ENCODE measurements at places on chromosomes 3 and 15. TPM values are rescaled to one million over a fixed set of nuclear protein-coding genes. Genes with fewer than 3 reads are reported as not detected.

- H3K4me3 ChIP-seq: no peak overlapping the region
- H3K27me3 ChIP-seq: no peaks in the 10 kb centered on the region
- H3K4me1 ChIP-seq: peaks cover 69% of the 10 kb centered on the region
Measured at GRCh38 chr3:71710906-71711494, 14.2 kb downstream of the EIF4E3 start.

DNA sequence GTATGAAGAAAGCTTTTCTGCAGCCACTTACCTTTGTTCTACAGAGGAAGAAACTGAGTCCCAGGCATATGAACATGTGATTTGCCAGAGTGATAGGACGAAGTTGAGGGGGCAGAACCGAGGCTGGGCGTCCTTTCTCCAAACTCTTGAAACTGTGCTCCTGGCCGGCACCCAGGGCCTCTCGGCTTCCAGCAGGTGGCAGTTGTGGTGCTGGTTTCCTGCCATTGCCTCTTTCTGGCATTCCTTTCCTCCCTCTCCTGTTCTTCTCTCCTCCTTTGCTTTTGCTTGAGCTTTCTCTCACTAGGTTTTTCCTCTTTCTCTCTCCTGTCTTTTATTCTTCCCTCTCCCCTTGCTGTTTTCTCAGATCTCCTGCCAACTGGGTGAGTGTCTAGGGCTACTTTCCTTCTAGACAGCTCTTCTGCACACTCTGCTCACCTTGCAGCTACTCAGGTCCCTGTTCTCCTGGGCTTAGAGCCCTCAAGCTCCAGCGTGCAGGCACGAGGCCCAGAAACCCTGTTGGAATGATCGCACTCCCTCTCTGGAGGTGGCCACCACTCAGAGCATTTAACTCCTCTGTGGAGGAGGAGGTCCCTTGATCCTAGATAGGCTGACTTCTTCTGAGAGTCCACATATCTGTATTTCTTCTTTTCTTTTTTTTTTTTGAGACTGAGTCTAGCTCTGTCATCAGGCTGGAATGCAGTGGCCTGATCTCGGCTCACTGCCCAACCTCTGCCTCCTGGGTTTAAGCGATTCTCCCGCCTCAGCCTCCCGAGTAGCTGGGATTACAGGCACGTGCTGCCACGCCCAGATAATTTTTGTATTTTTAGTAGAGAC lies 26.2 kb downstream of the TRAK1 start:
- no peak overlapping the region for H3K4me3 ChIP-seq
- peaks cover 32% of the 10 kb centered on the region for H3K4me1 ChIP-seq
- no peaks in the 10 kb centered on the region for H3K27me3 ChIP-seq
- no peaks in the 10 kb centered on the region for H3K36me3 ChIP-seq
- DNase-seq: peak; percentile 28
- peak overlapping the region; percentile 18 for H3K27ac ChIP-seq

GRCh38 chr3:49661281-49661680 lies 12.9 kb upstream of the APEH start:
- no peak for DNase-seq
- H3K27ac ChIP-seq: no peak overlapping the region
- peaks cover 3% of the 10 kb centered on the region for H3K27me3 ChIP-seq
- no peak overlapping the region for H3K4me3 ChIP-seq
- no peaks in the 10 kb centered on the region for H3K36me3 ChIP-seq
- peaks cover 8% of the 10 kb centered on the region for H3K4me1 ChIP-seq

GRCh38 chr15:48554112-48554511 lies 91.4 kb downstream of the FBN1 start:
- no peaks in the 10 kb centered on the region for H3K36me3 ChIP-seq
- no peaks in the 10 kb centered on the region for H3K4me1 ChIP-seq
- no peak overlapping the region for H3K27ac ChIP-seq
- no peak for DNase-seq
- H3K27me3 ChIP-seq: no peaks in the 10 kb centered on the region
- no peak overlapping the region for H3K4me3 ChIP-seq

DNA sequence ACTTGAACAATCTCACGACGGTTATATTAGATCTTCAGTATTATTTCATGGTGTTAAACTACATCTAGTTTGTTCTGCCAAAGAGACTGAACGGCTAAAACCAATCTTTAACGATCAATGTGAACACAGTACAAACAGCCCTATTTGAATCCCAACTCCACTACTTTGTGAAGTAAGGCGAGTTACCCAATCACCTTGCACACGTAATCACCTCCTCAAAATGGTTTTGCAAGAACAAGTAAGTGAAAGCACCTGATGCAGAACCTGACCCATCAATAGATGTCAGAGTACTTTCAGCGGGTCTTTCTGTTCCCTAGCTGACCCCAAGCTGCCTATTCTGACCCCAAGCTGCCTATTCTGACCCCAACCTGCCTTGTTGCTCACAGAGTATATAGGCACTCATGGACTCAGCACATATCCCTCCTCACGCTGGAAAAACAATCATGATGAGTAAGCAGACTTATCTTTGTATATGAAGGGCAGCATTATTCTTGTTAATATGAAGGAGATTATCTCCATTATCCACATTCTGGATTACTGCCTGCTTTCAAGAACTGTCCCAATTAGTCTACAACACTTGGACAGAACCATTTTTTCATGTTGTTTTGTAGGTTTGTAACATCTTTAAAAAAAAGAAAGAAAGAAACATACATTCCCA lies 3.7 kb downstream of the KPNA1 start:
- no peak overlapping the region for H3K27ac ChIP-seq
- H3K4me3 ChIP-seq: no peak overlapping the region
- peaks cover 43% of the 10 kb centered on the region for H3K4me1 ChIP-seq
- DNase-seq: no peak
- H3K36me3 ChIP-seq: peaks cover 23% of the 10 kb centered on the region

DNA sequence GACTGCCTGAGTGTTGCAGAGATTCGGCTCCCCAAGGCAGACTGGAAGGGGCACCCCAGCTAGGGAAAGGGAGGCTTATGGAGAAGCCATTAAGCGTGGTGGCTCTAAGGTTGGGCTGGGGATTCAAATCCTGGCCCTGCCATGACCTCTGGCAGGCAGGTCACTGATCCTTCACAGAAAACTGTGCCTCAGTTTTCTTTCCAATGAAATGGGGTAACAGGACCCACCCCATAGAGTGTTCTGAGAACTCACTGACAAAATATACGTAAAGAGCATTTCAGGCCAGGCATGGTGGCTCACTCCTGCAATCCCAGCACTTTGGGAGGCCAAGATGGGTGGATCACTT lies 34.6 kb downstream of the DNASE1L3 start:
- no peak overlapping the region for H3K4me3 ChIP-seq
- H3K4me1 ChIP-seq: peaks cover 20% of the 10 kb centered on the region
- peaks cover 2% of the 10 kb centered on the region for H3K27me3 ChIP-seq
- H3K27ac ChIP-seq: no peak overlapping the region

- H3K36me3 ChIP-seq: peaks cover 69% of the 10 kb centered on the region
- peak; percentile 73 for DNase-seq
- H3K4me1 ChIP-seq: peaks cover 44% of the 10 kb centered on the region
- no peaks in the 10 kb centered on the region for H3K27me3 ChIP-seq
Measured at GRCh38 chr3:40464339-40465110, 7.4 kb downstream of the RPL14 start.

- DNase-seq: no peak
- no peaks in the 10 kb centered on the region for H3K4me1 ChIP-seq
- H3K36me3 ChIP-seq: peaks cover 59% of the 10 kb centered on the region
- no peaks in the 10 kb centered on the region for H3K27me3 ChIP-seq
- no peak overlapping the region for H3K27ac ChIP-seq
- H3K4me3 ChIP-seq: no peak overlapping the region
Measured at GRCh38 chr3:100157685-100158084, 43.4 kb upstream of the FILIP1L start.

DNA sequence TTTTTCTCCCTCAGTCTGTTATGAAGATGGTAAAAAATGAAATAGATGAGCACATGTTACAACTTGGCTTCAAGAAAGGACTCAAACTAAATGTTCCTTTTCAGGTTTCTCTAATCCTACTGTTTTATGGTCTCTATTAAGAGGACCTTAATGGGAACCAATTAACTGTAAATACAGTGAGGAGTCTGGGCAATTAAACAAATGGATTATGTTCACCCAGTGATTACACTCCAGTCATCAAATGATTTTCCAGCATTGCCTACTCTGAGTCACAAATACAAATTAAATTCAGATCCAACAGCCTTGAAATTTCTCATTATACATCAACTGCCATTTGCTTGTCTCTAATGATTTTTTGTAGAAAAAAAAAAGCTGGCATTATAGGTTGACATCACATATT lies 129.2 kb downstream of the NEK10 start:
- no peaks in the 10 kb centered on the region for H3K27me3 ChIP-seq
- no peaks in the 10 kb centered on the region for H3K36me3 ChIP-seq
- no peak for DNase-seq
- H3K4me3 ChIP-seq: no peak overlapping the region
- H3K27ac ChIP-seq: no peak overlapping the region

DNA sequence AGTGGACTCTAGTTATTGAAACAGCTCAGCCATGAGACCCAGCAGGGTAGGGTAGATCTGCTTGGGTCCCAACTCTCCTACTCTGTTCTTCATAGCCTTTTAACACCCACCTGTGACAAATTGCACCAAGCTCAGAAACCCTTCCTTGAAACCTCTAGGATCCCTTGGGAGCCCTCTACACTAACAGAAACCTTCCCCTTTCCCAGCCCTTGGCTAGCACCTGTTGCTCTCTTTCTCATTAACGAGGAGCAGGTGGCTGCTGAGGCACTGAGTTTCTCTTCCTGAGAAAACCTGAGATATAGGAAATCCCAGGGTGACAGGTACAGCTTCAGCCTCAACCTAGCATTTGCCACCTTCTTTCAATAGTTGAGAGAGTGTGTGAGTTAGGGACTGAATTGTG lies 88.3 kb upstream of the CLSTN2 start:
- H3K4me1 ChIP-seq: no peaks in the 10 kb centered on the region
- no peak for DNase-seq
- no peaks in the 10 kb centered on the region for H3K27me3 ChIP-seq
- no peaks in the 10 kb centered on the region for H3K36me3 ChIP-seq
- no peak overlapping the region for H3K27ac ChIP-seq

DNA sequence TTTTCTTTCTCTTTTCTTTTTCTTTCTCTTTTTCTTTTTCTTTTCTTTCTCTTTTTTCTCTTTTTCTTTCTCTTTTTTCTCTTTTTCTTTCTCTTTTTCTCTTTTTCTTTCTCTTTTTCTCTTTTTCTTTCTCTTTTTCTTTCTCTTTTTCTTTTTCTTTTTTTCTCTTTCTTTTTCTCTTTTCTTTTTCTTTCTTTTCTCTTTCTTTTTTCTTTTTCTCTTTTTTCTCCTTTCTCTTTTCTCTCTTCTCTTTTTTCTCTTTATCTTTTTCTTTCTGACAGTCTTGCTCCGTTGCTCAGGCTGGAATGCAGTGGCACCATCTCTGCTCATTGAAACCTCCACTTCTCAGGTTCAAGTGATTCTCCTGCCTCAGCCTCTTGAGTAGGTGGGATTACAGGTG lies 335.7 kb downstream of the SQOR start:
- H3K36me3 ChIP-seq: no peaks in the 10 kb centered on the region
- H3K27ac ChIP-seq: no peak overlapping the region
- no peaks in the 10 kb centered on the region for H3K4me1 ChIP-seq
- DNase-seq: no peak
- no peaks in the 10 kb centered on the region for H3K27me3 ChIP-seq

DNA sequence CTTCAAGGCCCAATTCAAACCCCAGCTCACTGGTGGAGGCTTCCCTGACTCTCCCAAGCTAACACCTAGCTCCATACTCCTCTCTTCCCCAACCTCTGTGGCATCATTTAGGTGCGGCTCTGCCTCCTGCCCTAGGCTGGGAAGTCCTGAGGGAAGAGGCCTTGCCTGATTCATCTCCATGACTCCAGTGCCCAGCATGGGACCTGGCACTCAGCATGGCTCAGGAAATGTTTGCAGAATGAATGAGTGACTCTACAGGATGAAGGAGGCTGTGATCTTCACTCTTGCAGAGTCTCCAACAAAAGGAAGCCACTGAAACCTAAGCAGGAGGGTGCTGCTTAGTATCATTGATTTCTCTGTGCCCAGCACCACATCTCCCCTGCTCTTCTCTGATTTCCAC lies 34.5 kb upstream of the INSYN1 start:
- no peak for DNase-seq
- H3K36me3 ChIP-seq: no peaks in the 10 kb centered on the region
- H3K4me1 ChIP-seq: no peaks in the 10 kb centered on the region

DNA sequence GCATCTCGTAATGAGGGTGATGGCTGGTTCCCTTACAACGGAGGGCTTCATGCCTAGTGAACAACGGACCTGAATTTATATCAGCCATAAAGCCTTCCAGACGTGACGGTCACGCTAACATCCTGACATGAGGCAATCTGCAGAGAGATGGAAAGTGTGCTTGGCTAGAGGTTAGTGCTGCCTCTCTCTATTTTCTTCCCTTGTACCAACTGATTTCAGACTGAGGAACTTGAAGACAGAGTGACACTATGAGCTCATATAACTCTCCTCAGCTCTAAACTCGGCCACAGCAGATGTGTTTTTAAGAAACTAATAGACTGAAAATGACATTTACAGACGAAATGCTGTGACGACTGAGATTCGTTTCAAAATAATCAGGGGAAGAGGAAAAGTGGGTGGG lies 122.4 kb downstream of the XXYLT1 start:
- peak overlapping the region; percentile 50 for H3K4me3 ChIP-seq
- H3K36me3 ChIP-seq: no peaks in the 10 kb centered on the region
- peaks cover 41% of the 10 kb centered on the region for H3K4me1 ChIP-seq
- DNase-seq: no peak

- H3K27me3 ChIP-seq: peaks cover 7% of the 10 kb centered on the region
- peaks cover 9% of the 10 kb centered on the region for H3K4me1 ChIP-seq
- no peak overlapping the region for H3K27ac ChIP-seq
- no peak overlapping the region for H3K4me3 ChIP-seq
Measured at GRCh38 chr15:100196326-100197058, 145.3 kb downstream of the ADAMTS17 start.

- no peak overlapping the region for H3K4me3 ChIP-seq
- DNase-seq: no peak
- H3K27me3 ChIP-seq: peaks cover 39% of the 10 kb centered on the region
- H3K36me3 ChIP-seq: no peaks in the 10 kb centered on the region
- H3K27ac ChIP-seq: no peak overlapping the region
- peaks cover 2% of the 10 kb centered on the region for H3K4me1 ChIP-seq
Measured at GRCh38 chr15:65068403-65068788, 605 bp upstream of the RASL12 start.

DNA sequence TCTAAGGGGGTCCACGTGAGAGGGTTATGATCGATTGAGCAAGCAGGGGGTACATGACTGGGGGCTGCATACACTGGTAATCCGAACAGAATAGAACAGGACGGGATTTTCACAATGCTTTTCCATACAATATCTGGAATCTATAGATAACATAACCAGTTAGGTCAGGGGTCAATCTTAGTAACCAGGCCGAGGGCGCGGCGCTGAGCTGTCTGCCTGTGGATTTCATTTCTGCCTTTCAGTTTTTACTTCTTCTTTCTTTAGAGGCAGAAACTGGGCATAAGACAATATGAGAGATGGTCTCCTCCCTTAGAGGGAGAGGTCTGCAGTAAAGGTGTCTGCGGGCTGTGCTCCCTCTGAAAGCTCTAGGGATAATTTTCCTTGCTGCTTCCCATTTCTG lies 261.3 kb downstream of the XXYLT1 start:
- H3K27me3 ChIP-seq: peaks cover 7% of the 10 kb centered on the region
- no peak for DNase-seq
- H3K36me3 ChIP-seq: no peaks in the 10 kb centered on the region
- H3K4me1 ChIP-seq: peaks cover under 1% of the 10 kb centered on the region
- H3K27ac ChIP-seq: no peak overlapping the region

Gene MRAS
- total RNA-seq: not detected

Gene TF
- 0.05 TPM for total RNA-seq

Gene INSYN1
- total RNA-seq: not detected

Gene OR4M2
- not detected for total RNA-seq

Gene TP63
- total RNA-seq: not detected

Gene ASB14
- not detected for total RNA-seq

Gene ATP13A4
- total RNA-seq: 2.4 TPM

Gene ZIC1
- total RNA-seq: not detected
